ENCODE measurements at places on chromosomes 5 and 9.

DNA sequence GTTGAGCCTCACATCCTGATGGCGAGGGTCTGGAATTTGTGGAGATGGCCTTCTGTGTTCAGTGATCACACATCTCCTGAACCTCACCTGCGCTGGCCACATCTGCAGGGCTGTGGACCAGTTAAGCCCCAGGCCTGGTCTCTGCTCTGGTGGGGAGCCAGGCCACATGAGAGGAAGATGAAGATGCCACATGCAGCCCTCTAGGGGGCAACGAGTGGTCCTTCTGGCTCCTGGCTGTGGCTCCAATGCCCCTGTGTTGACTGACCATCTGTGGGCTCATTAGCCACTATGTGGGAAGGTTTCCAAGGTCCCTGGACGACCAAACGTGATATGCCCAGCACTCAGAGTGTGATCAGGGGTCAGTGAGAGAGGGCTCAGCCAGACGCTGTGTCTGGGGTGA lies 203.0 kb downstream of the HSPA4 start:
- DNase-seq, result no peak

DNA sequence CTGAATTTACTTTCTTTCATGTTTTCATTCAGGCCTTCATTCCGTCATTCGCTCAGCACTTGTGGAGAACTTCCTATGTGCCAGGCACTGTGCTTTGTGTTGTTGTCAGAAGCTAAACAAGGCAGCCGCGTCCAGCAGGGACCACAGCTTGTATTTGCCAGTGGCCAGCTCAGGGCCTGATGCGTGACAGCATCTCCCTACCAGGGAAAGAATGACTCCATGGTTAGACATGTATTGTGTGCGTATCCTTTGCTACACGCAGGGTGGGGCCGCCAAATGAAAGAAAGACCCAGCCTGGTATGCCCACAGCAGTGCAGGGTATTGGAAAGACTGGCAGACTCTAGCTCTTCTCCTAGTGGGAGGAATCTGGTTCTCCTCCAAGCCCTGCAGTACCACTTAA lies 4.7 kb upstream of the COL27A1 start:
- DNase-seq, result no peak

DNA sequence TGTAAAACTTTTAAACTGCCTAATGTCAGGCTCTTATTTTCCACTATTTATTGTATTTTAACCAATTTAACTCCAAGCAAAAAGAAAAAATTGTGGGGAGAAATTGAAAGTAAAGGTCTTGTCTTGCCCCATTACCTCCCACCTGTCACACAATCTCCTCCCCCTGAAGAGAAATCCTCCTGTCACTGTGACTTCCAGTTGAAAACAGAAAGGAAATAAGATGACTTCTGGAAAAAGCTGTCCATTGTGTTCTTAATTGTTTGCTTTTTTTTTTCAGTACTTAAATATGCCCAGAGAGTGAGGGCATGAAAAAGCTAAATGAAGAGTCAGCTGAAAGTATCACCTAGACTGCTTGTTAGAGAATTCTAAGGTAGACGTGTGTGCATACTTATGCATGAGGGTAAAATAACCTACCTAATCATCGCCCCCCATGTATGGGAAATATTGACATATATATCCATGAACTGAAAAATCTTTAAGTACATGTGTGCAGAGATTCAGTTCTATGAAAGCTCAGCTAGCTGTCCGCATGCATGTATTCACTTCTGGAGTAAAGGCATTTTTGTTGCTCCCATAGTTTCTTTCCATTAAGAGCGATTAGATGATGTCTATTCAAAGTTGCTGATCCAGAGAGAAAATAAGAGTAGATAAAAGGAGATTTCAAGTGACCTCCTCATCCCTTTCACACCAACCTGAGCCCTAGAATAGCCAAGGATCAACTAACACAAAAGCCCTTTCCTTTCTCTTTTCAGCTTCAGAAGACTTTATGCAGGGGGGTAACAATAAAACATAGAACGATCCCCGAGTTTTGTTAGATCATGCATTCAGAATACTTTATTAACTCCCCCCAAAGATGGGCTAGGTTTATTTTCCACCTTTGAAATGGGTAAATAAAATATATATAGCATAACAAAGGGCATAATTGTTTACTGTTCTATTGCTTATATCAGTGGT lies 5.3 kb downstream of the NR2F1-AS1 start:
- DNase-seq, result no peak

- DNase-seq, result no peak
Observed at GRCh38 chr5:61394078-61394704, 62.1 kb downstream of the ZSWIM6 start.

- no peak for DNase-seq
Observed at GRCh38 chr5:42923710-42924109, 112.0 kb upstream of the SELENOP start.

DNA sequence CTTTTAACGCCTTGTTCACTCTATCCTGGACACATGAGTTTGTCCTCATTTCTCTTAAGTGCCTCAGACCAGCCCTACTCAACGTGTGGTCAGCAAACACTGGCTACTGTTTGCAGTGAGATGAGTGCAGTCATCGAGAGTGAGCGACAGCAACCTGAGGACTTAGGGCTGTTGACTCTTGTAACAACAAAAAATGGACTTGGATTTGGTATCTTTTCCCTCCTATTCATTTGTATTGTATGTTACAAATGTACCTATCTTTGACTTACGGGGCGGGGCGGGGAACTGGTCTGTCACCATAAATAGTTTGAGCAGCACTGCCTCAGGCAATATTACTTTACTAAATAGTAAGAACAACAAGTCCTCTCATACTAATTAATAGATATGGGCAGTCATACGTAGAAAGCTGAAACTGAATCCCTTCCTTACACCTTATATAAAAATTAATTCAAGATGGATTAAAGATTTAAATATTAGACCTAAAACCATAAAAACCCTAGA lies 84.1 kb downstream of the TLE1 start:
- DNase-seq, result no peak

- no peak for DNase-seq
Observed at GRCh38 chr9:72972636-72973035, 19.8 kb upstream of the ALDH1A1 start.

- no peak for DNase-seq
Observed at GRCh38 chr9:125638239-125639045, 68.6 kb downstream of the MAPKAP1 start.

GRCh38 chr5:67152400-67152799 lies 44.2 kb downstream of the CD180 start:
- no peak for DNase-seq

- no peak for DNase-seq
Observed at GRCh38 chr5:16695779-16696178, 79.0 kb upstream of the RETREG1 start.

GRCh38 chr9:5908918-5909317 lies 18.2 kb downstream of the MLANA start:
- no peak for DNase-seq

DNA sequence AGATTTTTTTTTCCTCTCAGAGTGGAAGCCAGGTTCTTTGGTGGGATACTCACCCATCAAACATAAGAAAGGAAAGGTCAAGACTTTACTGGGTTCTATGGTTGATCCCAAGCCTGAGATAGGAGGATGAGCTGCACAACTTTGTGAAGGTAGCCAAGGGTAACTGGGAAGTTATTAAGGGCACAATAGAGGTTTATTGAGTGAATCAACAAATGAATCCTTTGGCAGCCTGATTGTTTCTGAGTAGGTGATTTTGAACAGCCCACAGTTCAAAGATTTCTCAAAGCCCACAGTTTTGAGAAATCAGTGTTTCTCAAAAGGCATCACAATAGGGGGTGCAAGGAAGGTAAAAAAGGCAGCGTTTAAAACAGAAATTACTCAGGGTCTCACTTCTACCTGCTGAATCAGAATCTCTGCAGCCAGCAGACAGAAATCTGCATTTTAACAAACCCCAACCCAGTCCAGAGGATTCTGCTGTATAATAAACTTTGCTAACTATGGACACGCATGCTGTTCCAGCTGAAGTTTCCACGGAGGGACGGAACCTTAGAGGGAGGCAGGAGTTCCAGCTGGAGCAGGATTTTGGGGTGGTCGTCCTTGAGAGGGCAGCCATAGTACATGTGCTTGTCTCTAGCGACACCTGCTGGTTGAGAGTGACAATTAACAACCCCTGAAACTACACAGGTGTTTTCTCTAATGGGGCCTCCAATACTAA lies 32.7 kb upstream of the FSD1L start:
- peak; percentile 29 for DNase-seq

GRCh38 chr9:89804766-89805531 lies 200.1 kb downstream of the GADD45G start:
- no peak for DNase-seq

DNA sequence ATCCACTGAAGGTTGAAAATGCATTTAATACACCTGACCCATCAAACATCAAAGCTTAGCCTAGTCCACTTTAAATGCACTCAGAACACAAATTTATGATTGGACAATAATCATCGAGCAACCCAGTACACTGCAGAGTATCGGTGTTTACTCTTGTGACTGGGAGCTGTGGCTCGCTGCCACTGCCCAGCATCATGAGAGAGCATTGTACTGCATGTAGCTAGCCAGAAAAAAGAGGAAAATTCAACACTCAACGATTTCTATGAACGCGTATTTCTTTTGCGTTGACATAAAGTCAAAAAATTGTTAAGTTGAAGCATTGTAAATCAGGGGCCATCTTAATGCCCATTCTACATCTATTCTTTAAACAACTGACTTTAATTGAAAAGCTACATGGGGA lies 95.1 kb upstream of the CD180 start:
- DNase-seq, result no peak

DNA sequence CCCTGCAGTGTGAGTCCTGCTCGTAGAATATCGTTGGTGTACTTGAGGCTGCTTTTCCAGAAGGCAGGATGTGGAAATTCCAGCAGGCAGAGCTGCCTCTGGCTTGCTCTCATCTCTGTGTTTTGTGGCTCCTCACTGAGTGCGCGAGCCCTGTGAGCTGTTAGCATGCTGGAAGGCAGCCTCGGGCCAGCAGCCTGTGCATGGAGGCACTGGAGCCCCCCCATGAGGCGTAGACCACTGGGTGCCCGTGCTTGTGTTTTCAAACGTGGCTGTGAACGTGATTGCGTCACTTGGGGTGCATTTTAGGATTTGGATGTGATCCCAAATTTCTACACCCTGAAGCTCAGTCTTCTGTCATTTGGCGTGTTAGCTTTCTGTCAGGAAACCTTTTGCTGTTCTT lies 3.2 kb downstream of the WDR5 start:
- no peak for DNase-seq

DNA sequence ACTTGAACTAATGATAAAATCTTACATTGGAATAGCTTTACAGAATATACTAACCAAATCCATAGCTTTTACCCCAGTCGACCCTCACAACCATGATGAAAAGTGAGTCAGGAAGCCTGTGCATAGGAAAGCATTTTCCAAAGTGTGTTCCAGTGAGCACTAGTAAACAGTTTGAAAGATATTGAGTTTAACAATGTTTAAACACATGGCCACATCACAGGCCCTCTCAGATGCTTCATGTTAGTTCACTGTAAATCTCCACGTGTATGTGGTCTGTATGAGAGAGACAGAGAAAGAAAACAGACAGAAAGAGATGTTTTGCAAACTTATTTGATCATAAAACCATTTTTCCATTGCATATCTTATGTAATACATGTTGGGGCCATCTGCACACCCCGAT lies 27.0 kb downstream of the PRUNE2 start:
- DNase-seq, result no peak

DNA sequence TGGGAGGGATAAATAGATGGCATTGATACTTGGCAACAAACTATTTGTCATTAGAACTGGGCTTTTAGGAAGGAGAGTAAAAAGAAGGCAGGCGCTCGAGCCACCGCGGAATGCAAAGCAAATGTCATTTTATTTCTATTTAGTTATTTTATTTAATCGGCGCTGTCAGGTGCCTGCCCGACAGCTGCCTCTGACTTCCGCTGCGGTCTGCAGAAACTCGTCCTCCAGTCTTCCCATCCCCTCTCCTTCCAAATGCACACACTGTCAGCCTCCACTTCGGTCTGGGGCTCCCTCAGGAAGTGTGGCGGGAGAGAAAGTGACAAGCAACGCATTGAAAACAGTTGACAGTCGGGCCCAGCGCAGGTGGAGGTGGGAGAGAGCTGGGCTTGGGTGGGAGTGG lies 29.3 kb downstream of the ASS1 start:
- DNase-seq, result no peak

- no peak for DNase-seq
Observed at GRCh38 chr5:150562832-150563231, 54.9 kb downstream of the NDST1 start.

- no peak for DNase-seq
Observed at GRCh38 chr5:40270274-40270845, 409.4 kb upstream of the PTGER4 start.

DNA sequence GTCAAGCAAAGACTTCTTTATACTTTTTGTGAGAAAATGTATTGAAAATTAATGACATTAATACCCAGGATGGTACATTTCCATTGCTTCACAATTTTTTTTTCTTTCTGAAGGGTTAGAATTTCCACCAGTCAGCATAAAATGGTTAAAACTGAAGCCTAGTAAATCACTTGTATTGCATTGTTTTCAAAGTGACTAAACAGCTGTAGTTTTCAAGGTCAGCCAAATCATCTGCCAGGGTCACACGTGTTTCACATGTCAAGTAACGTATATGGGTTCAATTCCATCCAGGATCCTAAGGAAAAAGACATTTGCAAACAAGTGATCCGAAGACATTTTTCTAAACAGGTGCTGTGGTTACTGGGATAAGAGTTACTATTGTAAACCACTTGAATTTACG lies 574.2 kb downstream of the RAB3C start:
- DNase-seq, result no peak

GRCh38 chr5:129246088-129246487 lies 151.5 kb downstream of the ISOC1 start:
- no peak for DNase-seq

- no peak for DNase-seq
Observed at GRCh38 chr5:147734894-147735293, 47.6 kb downstream of the JAKMIP2 start.

DNA sequence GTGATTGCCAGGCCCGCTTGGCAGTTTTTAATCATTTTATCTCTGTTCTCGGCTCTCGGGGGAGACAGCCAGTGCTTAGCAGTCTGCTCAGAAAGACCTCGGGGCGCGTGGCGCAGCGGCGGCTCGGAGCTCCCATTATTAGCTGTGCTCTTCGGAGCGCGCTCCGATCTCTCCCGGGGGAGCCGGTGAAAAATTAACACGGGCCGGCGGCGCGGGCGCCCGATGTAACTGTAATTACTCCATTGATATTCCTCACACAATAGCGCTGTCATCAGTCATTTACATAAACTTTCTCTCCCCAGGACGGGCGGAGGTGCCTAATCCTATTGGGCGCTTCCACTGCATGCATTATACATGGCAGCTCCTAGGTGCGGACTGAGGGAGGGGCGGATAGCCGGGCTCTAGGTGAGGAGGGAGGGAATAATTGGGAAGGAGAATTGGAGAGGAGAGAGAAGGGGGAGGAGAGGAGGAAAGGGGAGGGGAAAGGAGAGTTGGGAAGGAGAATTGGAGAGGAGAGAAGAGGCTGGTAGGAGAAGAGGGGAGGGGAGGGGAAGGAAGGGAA lies 24.9 kb downstream of the LMX1B start:
- DNase-seq, result no peak

DNA sequence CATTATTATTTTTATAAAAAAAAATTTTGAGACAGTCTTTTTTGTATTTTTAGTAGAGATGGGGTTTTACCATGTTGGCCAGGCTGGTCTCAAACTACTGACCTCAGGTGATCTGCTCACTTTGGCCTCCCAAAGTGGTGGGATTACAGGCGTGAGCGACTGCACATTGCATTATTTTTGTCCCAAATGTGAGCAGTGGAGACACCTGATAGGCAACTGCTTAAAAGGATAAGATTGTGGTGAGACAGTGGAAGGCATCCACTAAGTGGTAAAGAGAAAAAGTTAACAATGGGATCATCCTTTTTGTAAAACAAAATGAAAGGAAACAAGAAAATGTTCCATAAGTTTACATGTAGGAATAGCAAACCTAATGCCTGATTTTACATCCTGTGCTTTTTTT lies 2.0 kb upstream of the CENPH start:
- DNase-seq, result no peak
